ENCODE measurements at places on chromosomes 2 and 18. TPM values are rescaled to one million over a fixed set of nuclear protein-coding genes. Genes with fewer than 3 reads are reported as not detected.

DNA sequence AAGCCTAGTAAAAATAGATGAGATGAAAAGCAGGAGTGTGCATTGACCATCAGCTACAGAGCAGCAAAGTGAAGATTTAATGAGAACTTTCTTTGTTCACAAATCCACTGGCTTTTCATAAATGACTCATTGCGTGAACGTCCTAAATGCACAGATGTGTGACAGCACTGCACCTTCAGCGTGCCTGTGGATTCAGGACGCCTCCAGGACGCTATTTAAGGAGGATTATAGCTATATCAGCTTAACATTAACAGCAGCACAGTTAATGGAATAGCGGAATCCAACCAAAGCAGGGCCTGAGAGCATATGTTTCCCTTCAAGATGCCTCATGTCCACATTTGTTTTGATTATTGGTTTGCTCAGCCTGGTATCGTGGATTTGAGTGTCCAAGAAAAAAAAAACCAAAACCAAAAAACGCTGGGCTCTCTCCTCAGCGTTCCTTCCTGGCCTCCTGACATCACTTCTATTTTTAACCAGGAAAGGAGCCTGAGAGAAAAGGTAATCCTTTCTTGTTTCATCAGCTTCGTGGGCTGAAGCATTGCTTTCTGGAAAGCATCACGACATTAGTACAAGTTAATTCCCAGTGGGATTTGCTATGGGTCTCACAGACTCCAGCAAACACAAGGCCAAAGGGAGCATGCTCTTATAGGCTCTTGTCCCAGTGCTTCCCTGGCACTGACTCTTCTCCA, 447.0 kb upstream of the SMIM21 start:
- DNase-seq, result no peak

- DNase-seq, result no peak
Observed at GRCh38 chr18:50992351-50992762, 24.5 kb downstream of the ELAC1 start.

Gene KLHL29
- total RNA-seq, result 13.0 TPM

Gene TSPYL6
- not detected for total RNA-seq

DNA sequence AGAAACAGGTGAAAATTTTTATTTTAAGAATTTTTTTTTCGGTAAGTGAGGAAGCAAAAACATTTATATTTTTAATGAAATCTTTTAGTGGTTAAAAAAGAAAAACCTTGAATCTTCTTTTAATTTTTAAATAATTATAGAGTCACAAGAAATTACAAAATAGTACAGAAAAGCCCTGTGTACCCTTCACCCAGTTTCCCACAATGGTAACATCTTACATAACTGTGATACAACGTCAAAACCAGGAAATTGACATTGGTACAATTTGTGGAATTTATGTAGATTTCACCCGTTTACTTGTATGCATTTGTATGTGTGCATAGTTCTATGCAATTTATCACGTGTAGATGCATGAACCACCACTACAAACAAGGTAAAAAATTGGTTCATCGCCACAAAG, 285.9 kb downstream of the MTX2 start:
- no peak for DNase-seq

Gene RAD51AP2
- total RNA-seq, result not detected

Gene GCC2
- 77.2 TPM for total RNA-seq

Gene ZFAND2B
- total RNA-seq, result 88.5 TPM

Gene MC2R
- total RNA-seq, result not detected

GRCh38 chr2:42339191-42339912, 21.7 kb downstream of the COX7A2L start:
- no peak for DNase-seq

DNA sequence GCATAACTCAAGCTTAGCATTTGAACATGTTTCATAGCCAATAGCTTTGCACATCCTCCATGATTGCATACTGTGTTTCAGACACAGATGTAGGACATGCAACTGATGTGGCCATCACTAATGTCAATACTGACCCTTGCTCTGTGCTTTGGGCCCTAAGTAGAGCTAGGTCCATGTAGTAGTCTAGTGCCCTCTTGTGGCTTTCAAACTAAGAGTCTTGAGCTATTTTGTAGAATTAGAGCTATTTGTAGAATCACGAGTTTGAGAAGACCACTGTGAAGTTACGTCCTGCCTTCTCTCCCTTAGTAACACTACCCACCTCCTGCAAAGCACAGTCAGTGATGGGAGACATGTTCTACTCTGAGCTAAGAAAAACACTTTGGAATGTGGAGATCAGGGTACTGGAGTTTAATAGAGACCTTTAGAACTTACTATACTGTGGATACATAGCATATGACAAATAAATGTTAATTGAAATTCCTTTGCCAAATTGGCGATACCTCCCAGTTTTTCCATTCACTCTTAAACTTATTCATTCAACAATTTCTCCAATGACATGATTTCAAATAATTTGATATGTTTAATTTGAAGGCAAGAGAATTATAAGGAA, 306.5 kb upstream of the TNP1 start:
- no peak for DNase-seq

Gene SLC11A1
- 7.8 TPM for total RNA-seq

DNA sequence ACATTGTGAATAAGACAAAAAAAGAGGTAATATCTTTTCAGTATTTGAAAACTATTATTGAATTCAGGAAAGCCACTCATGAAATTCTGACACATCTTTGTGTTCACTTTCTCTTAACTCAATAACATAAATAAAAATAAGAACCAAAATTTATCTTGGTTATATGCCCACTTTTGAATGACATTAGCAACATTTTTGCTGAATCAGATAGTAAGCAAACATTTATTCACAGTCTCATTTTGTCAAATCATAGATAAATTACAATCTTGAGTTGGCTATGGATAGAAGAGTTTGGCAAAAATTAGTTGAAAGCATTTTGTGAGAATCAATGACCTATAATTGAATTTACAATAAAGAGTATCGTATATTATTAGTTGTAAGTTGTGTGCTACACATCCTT, 545.1 kb upstream of the PKDCC start:
- no peak for DNase-seq

Gene STPG4
- total RNA-seq, result 0.63 TPM

Gene MC4R
- total RNA-seq, result not detected

GRCh38 chr2:902584-902983, 48.1 kb upstream of the SNTG2 start:
- no peak for DNase-seq
